Sciatic nerve (tissue), 2 donors: ENCODE measurements at places on chromosomes 11 and 22.

- no peak for DNase-seq
Measured at GRCh38 chr11:77517753-77518152, 43.9 kb upstream of the PAK1 start.

DNA sequence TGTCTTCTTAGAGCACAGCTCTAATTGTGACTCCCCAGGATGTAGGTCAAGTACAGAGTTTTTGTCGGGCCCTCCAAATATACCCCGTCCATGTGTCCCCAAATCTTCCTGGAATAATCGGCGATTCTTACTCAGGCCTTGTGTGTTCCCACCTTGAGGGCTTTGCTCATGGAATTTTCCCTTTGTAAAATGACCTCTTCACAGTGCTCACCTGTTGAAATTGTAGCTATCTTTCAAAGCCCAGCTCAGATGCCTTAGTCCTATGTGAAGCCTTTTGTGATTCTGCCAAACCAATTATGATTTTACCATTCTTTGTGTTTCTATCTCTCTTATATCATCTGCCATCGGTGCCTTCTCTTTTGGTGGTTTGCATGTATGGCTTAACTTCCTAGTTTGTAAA, 30.1 kb upstream of the RAG2 start:
- DNase-seq, result no peak

DNA sequence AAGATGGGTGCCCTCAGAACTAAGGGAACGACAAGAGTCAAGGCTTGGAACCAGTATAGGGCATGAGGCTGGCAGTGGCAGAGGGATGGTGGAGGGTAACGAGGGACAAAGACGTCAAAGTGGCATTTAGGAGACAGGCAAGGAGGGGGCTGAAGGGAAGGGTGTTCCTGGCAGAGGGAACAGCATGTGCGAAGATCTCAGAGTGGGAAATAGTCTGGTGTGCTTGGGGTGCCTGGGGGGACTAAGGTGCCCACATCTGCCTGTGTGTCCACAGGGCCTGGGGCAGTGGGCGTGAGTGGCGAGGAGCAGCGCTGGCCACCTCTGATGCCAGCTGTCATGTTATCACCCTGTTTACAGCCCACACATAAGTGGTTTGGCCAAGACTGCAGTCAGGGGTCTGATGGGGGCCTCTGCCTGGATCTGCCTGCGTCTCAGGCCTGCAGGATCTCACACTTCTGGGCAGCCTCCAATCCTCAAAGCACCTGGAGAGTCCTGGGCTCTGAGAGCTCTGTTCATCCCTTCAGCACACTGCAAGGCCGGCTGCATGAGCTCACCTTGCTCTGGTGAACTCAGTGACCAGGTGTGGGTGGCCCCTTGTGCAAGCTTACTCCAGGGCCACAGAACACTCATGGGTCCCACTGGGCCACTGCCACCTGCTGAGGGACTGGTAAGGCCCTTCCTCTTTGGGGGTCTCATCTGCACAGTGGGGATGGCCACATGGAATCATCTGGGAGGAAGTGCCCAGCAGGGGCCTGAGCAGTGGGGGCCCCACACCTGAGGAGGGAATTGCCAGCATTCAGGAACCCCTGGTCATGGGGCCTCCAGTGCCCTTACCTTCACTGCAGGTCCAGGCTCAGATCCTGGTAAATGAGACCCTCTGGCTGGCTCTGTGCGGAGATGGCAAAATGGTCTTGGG, 89.7 kb upstream of the SHISAL1 start:
- DNase-seq, result peak; percentile 32

DNA sequence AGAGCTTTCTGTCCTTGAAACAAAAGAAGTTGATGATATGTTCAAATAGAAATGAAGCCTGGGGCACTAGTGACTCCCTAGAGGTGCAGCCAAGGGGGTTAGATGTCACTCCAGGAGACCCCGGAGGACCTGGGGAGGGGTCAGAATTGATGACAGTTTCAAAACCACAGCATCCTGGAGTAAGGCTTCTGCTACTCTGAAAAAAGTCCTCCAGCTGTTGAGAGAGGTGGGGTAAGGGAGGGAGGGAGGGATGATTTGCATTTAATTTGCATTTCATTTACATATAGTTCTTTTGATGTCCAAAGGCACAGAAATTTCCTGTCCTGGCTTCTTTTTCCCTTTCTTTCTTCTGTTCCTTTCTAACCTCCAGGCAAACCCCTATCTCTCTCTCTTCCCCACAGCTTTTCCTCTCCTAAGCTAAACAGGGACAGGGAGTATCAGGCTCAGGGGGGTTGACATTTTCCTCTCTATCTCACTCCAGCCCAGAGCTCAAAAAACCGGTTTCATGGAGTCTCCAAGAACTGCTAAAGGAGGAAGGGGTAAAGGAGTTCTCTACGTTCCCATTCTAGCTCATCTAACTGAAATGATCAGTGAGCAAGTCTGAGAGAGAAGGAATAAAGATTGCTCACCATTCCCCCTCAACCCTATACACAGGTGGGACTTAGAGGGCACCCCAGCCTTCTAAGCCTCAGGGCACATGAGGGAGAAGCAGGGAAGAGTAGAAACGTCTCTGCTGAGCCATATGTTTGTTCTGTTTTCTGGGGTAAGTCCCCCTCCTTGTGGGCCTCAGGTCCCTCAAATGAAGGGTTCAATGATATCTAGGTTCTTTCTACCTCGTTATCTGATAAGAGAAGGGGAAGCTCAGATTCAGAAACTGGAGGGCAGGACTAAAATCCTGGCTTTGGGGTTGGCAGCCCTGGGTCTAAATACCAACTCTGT, 3.5 kb upstream of the POU2F3 start:
- no peak for DNase-seq

- DNase-seq, result no peak
Measured at GRCh38 chr22:31951194-31952093, 7.1 kb downstream of the YWHAH start.

DNA sequence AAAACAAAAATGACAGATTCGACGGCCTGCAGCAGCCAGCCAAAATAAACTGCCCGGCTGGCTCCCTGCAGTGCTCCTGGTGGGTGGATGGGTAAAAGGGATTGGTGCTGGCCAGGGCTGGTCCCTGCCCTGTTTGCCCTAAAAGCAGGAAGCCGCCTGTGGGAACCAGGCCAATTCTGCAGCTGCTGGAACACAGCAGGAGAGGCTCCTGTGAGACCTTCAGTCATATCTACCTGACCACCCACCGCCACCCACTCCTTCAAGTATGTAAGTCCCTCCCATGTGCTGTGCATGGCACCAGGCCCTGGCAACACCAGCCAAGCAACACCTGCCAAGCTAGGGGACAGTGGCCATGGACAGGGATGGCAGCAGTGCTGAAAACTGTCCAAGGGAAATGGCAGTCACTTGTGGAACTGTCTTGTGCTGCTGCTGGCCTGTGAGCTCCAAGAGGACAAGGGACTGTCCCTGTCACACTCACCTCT, 48.7 kb upstream of the ARFGAP3 start:
- DNase-seq, result no peak

GRCh38 chr11:70319396-70320076, 49.0 kb downstream of the PPFIA1 start:
- DNase-seq, result peak; percentile 35

- DNase-seq, result peak; percentile 44
Measured at GRCh38 chr11:1968454-1969002, 21.4 kb downstream of the MRPL23 start.

- DNase-seq, result no peak
Measured at GRCh38 chr11:26958005-26958701, 35.8 kb upstream of the FIBIN start.

- DNase-seq, result no peak
Measured at GRCh38 chr11:44304091-44305025, 5.6 kb downstream of the ALX4 start.

GRCh38 chr11:80698637-80699036, 1257.8 kb upstream of the TENM4 start:
- DNase-seq, result no peak

DNA sequence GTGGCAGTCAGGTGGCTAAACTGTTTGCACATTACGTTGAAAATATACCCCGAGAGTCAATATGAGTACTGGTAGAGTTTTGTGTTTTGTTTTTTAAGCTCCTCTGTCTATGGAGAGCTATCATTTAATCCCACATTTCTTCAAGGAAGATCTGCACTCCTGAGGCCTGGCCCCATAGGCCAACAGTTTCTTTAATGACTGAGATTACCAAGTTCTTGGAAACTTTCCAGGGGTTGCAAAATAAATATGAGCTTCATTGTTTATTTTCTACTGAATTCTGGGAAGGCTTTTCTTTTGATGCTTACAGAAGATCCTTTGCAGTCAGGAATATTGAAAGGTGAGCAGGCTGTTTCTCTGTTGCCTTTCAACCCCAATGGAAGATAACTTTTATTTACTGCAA, 452.0 kb downstream of the JRKL start:
- DNase-seq, result no peak

DNA sequence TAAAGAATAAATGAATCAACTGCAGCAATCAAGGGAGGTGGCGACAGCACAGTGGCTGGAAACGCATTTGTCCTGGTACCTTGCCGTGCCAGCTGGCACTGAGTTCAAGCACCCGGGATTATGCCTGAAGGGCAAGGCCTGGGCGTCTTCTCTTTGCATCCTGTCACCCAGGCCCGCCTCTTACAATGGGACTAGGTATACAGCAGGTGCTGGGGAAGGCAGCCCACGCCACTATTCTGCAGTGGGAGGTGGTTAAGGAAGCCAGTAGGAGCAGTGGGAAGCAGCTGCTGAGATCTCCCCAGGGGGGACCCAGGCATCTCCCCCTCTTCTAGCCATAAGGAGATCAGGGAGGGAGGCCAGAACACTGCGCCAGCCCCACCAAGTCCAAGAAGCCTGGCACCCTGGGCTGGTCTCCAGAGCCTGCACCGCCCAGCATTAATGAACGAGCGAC, 15.3 kb upstream of the BAIAP2L2 start:
- no peak for DNase-seq

- no peak for DNase-seq
Measured at GRCh38 chr11:92852229-92852628, 117.2 kb upstream of the MTNR1B start.

- DNase-seq, result no peak
Measured at GRCh38 chr11:3732671-3733436, 61.7 kb upstream of the CHRNA10 start.

DNA sequence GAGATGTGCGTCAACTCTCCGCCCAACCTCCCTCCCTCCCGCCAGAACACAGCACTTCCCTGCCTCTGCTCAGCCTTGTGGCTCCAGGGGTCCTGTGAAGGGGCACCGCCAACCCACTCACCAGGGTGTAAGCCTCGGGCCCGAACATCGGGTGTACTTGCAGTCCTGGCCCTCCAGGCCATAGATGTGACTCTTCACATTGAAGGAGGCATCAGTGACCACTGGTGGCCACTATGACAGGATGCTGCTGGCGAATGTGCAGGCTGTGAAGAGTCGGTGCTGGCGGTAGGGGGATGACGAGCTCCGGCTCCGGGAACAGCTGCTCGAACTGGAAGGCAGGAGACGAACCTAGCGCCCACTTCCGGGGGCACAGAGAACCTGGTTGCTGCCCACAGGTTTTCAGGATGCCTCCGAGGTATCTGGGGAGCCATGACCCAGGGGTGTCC, 97.4 kb downstream of the MED15 start:
- DNase-seq, result no peak

GRCh38 chr11:15216678-15217077, 102.0 kb downstream of the INSC start:
- no peak for DNase-seq

DNA sequence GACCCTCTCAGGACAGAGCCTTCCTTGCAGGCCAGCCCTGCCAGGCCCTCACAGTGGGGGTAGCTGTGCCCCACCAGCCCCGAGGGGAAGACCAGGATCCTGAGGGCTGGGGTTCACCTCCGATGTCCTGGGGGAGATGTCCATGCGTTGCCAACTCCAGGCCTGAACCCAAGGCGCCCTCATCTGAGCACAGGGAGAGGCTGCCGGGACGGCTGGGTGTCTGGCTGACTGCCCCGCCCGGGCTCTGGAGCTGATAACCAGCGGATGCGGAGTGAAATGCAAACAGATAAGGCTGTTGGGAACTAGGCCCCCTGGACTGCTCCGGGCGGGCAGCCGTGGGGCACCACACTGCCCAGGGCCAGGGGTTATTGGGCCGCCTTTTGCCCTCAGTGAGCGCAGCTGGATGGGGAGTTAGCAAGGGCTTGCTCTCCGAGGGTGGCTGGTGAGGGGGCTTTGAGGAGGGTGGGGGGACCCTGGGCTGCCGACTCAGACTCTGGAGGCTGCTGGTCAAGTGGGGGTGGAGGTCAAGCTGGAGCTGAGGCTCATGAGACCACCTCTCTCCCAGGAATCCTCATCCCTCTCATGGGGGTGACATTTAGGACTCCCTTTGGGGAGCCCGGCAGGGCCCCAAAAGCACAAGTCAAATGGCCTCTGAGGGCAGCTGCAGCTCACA, 5.6 kb upstream of the MUC6 start:
- DNase-seq, result no peak

DNA sequence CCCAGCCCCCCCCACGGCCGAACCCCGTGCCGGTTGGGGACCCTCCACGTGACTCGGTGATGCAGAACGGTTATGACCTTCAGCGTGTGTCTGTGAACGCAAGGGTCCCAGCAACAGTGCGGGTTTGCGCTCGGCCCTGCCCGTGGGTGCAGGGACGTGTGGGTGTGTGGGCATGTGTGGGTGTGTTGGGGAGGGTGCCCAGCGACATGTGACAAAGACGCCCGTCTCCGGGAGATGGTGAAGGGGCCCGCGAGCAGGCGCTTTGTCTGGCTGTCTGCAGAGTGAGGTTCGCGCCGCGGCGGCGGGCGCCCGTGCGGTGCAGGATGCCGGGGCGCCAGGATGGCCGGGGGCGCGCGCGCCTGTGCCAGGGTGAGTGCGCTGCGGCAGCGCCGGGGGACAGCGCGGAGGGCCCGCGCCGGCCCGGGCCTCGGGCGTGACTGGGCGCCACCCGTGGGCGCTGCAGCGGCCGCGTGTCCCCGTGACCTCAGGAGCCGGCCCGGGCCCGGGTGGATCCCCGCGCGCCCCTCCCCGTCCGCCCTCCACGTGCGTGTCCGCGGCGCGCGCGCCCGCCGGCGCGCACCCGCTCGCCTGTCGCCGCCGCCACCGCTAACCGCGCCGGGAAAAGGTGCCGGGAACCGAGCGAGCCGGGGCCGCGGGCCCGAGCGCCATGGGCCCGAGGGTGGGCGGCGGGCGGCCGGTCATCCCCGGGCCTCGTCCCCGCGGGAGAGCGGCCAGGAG, at the start of gene LRFN4:
TSS of gene LRFN4 (plus strand) at position 569 of the 738 bp plus-strand sequence. CDS start 681 bp downstream, outside the sequence.
- DNase-seq, result peak; percentile 72

- peak; percentile 81 for DNase-seq
Measured at GRCh38 chr22:17057959-17058814, 26.6 kb upstream of the IL17RA start.

DNA sequence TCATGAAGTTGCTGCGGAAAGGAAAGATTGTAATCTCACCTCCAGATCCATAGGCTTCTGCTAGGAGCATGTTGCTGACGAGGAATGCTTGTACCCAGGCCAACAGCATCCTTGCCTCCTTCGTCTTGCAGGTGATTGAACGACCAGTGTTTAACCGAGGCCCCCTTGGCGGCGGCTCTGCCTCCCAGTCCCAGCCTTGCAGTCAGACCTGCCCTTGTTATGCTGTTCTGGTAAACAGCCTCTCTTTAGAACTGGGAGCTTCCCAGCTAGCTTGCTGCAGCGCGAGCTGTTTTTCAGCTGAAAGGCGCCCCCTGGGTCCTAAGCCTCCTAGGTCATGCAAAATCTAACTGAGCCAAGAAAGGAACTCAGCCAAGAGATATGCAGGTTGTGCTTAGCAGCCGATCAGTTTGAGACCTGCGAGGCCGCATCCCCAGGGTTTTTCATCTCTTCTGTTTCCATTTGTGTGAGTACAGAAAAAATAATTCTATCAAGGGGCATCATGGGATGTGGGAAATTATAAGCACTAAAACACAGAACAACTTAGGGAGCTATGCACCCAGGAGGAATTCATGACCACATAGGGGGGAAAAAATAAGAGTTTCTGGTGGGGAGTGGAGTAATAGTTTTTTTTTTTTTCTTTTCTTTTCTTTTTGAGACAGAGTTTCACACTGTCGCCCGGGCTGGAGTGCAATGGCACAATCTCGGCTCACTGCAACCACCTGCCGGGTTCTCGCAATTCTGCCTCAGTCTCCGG, at the start of gene PIK3IP1:
TSS of gene PIK3IP1 (minus strand) at position 253 of the 754 bp plus-strand sequence. CDS start at position 109, 144 bp downstream.
- peak; percentile 93 for DNase-seq
